Stimulated activated CD4-positive, alpha-beta T cell treated with anti-CD3 and anti-CD28 coated beads, Interleukin-1b, Interleukin-23, amount 100 ng/mL, for 24 hours (primary cell): ENCODE measurements at places on chromosomes 3 and 15.

- DNase-seq = no peak
These were observed 284.8 kb upstream of the CTNNB1 start for GRCh38 chr3:40914475-40914874.

DNA sequence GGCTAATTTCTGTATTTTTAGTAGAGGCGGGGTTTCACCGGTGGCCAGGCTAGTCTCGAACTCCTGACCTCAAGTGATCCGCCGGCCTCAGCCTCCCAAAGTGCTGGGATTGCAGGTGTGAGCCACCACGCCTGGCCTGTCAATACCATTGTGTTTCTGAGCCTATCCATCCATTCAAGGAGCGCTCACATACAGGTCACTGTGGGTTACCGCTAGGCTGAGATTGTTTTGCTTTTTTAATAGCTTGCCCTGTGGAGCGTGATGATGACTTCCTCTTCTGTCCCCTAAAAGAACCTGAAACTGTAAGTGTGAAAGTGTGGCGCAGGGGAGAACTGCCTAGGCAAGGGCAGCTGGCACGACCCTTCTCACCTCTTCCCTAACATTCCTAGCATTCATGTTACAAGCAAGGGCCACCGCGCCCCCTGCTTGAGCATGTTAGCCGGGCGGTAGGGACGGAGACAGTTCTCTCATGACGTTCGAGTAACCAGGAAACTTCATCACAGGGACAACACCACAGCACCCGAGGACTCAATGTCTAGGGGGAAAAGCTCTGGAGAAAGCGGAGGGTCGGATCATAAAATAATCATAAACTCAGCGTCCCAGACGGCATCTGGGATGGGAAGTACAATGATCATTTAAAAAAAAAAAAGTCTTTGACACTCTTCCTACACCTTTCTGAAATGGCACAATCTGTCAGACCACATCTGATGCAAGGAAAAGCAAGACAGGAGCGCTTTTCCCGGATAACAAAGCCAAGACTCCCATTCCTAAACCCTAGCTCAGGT, 790 bp downstream of the LAMP3 start:
- no peak for DNase-seq

GRCh38 chr3:126432361-126433104, 37.8 kb downstream of the CFAP100 start:
- no peak for DNase-seq

- no peak for DNase-seq
These were observed 263.7 kb upstream of the THBS1 start for GRCh38 chr15:39317225-39317624.
